PC-3 (cell line): ENCODE measurements at places on chromosomes 16 and 17. TPM values are rescaled to one million over a fixed set of nuclear protein-coding genes. Genes with fewer than 3 reads are reported as not detected.

GRCh38 chr16:79601931-79602627, 1.5 kb upstream of the MAF start:
- no peak overlapping the region for H3K27ac ChIP-seq
- no peaks in the 10 kb centered on the region for H3K4me1 ChIP-seq
- no peak overlapping the region for H3K4me3 ChIP-seq
- H3K36me3 ChIP-seq = no peaks in the 10 kb centered on the region
- DNase-seq = peak; percentile 55

GRCh38 chr16:12147681-12148080, 171.1 kb downstream of the SNX29 start:
- DNase-seq = peak; percentile 34
- H3K27ac ChIP-seq = no peak overlapping the region
- H3K36me3 ChIP-seq = no peaks in the 10 kb centered on the region
- no peaks in the 10 kb centered on the region for H3K27me3 ChIP-seq
- no peak overlapping the region for H3K4me3 ChIP-seq

SLC5A10 gene
- not detected in 2 replicates for total RNA-seq

CCL17 gene
- total RNA-seq = not detected in 2 replicates

PDE6G gene
- total RNA-seq = 3.0 TPM in 1 of 2 replicates, not detected in the other
